ENCODE measurements at places on chromosomes 6 and 20.
A peak's percentile ranks its signal among the peaks of the same experiment; 100 is the strongest.

- DNase-seq: no peak
Measured at GRCh38 chr20:51385646-51386530, 156.6 kb downstream of the NFATC2 start.

GRCh38 chr6:101516578-101516977, 123.1 kb downstream of the GRIK2 start:
- DNase-seq: no peak

GRCh38 chr6:144344646-144345045, 59.5 kb downstream of the UTRN start:
- DNase-seq: no peak

- no peak for DNase-seq
Measured at GRCh38 chr20:3660262-3661059, 2.7 kb downstream of the GFRA4 start.

GRCh38 chr6:42960243-42961019, at the start of gene GNMT:
Gene GNMT (plus strand): TSS chr6:42960754. CDS start chr6:42960768, 14 bp downstream.
- peak; percentile 17 for DNase-seq

- DNase-seq: no peak
Measured at GRCh38 chr6:87721311-87721710, 19.3 kb upstream of the AKIRIN2 start.

GRCh38 chr6:124495665-124496190, 466.5 kb upstream of the RNF217 start:
- no peak for DNase-seq

DNA sequence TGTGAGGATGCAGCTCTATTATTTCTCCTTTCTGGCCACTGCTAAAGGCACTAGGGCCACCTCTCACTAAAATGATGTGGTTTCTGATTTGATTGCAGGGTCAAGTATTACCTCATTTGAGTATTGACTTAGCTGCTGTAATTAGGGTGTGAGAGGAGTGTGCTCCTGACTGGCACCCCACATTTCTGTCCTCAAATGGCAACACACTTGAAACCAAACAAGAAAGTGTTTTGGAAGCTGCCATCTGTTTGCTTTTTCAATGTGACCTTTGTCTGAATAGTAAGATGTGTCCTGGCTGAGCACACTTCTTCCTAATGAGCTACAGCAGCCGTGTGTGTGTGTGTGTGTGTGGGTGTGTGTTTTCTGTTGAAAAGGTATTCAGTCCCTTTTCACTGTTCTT, 62.8 kb upstream of the SCP2D1 start:
- DNase-seq: no peak

DNA sequence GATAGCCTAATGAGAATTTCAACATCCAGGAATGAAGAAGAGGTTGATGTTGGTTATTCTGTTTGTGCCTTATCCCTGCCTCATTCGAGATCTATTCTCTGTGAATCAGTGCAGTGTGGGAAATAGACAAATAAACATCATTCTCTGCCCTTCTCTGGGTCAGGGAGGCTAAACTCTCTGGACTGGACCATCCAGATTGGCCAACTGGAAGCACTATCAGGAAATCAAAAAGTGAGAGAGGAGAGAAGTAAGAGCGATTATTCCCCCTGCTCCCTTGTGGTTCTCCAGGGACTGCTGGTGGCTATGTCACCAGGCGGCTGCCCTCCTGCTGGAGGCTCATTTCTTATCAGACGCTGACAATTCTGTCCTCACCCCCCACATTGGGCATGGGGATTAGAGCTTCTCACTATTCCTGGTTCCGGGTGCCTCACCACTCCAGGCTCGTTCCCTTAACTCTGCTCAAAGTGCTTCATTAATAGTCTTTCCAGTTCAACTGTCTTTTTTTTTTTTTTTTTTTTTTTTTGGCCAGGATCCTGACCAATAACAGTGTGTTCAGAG, 201.7 kb upstream of the RREB1 start:
- DNase-seq: no peak
